IMR-90 (cell line): ENCODE measurements at places on chromosomes 1 and 21.

DNA sequence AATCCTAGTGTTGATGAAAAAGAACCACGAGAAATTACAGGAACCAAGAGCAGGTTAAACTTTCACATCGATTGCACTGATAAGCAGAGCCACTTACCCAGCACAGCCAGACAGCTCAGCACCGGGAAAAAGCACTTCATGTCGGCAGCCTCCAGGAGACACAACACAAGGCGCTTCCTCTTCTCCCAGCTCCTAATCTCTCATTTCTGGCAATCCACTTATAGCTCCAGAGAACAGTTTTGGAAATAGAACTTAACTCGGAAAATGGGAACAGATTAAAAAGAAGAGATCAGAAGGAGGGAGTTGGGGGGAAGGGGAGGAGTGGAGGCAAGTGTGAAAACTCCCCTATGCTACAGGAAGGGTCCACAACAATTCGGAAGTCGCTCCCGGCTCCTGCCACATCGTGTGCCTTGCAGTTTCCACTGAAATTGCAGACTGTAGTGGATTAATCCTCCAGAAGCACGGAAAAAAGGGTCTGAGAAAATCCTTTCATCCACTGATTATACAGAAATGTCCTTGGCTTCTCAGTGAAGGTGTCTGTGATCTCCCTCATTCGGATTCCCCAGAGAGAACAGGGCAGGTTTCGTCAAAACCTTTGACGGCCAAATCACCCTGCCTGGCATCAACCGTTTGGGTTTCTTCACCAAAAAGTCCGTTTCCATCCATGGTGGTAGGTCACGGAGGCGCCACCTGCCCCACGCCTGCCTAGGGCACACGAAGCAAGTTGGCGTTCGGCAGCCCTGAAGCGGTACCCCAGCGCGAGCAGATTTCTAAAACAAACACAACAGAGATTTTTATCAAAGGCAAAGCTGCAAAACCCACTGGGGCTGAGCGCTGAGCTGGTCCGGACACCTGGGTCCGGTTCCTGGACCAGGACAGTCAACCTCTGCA lies 1.1 kb downstream of the IGSF3 start:
- DNase-seq: no peak

- DNase-seq: no peak
Measured at GRCh38 chr1:21292503-21292983, 2.3 kb upstream of the ECE1 start.

DNA sequence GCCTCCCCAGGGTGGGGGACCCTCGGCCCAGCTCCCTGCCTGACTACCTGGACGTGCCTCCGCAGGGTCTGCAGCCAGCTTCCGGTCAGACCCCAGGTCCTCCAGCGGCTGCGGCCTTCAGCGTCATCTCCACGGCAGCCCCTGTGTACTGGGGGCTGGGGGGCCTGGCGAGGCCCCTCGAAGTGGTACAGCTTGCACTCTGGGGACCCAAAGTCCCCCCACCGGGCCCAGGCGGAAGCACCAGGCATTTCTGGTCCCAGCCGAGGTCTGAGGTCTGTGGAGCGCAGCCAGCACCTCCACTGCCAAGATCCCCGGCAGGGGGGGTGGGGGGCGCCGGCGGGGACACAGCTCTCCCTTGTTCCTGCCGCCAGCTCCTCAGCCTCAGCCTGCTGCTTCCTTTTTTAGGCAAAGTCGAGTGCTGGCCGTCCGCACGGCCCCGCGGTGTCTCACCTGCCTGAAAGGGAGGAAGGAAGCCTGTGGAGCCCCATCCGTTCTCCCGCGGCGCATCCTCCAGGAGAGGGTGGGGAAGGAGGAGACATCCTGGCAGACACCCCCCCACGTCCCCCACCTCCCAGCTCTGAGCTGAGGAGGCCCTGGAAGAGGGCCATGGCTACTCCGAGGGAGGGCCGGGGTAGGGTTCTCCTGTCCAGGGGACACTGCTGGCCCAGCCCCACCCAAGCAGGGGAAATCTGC lies 1.2 kb upstream of the VWA1 start:
- DNase-seq: no peak

DNA sequence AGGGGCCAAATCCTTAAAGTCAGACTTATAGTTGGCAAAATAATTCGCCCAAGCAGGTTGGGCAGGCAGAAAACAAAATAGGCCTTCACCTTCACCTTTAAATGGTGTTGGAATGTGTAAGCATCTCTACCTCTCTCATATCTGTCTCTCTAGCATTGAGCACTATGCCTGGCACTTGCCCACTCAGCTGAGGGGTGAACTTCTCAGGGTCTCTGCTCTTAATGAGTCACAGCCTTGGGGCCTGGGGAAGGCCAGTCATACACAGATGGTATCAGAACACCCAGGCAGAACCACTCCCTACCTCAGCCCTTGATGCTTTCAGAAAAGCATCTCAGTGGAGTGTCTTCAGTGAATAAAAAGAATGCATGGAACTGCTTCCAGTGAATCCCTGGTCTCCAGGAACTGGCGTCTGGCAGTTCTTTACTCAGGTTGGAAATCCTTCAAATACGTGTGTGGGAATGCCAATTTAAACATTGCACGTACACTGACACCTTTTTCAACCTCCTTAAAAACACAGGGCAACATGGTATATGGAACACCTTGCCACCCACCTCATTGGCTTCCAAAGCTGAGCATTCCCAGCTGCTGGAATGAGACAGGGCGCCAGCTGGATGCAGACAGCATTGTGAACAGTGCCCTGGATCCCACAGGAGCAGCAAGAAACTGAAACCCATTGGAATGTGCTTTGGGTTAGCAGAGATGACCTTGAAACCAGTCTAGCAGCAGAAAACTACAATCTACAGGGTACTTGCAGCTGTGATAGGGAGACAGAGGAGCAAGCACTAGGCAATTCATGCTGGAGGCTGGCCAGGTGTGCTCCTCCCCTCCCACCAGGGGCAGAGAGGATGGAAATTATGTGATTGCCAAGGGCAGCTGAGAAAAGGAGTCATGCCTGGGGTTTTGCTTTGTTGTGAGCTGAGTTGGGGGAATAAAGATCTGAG lies 30.0 kb downstream of the ZNF697 start:
- DNase-seq: peak; percentile 17

DNA sequence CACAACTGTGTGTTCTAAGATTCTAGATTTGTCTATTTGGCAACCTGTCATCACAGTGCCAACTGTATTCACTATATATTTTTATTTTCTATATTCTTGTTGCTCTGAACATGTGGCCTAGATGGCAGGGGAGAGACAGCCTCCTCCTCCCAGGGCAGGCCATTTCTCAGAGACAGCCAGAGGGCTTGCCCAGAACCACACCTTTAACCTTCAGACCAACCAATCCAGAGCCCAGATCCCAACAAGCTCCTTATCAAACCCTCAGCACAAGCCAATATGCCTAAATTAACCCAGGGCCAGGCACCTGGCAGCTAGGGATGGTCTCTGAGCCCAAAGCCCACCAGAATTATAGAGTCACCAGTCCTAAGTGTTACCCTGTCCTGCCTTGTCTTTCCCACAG lies 19.3 kb downstream of the TRIM11 start:
- no peak for DNase-seq

GRCh38 chr1:200380589-200381021 lies 29.2 kb downstream of the ZNF281 start:
- no peak for DNase-seq

DNA sequence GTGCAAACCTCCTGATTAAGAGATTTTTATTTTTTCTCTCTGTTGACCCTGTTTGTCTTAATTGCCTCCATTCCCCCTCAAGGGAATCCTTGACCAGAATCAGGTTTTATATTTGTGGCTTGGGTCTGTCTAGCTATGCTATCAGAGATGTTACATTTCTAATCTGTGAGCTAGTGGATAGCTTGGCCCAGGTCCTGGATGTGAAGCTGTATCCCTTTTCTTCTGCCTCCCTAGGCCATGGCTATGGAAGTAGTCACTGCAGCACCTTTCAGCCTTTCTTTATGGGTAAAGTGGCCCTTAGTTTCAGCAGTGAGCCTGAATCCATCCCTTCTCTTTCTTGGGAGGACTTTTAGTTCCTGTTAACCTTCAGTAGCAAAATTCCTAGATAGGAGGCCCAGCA lies 17.0 kb upstream of the ANGEL2 start:
- no peak for DNase-seq

DNA sequence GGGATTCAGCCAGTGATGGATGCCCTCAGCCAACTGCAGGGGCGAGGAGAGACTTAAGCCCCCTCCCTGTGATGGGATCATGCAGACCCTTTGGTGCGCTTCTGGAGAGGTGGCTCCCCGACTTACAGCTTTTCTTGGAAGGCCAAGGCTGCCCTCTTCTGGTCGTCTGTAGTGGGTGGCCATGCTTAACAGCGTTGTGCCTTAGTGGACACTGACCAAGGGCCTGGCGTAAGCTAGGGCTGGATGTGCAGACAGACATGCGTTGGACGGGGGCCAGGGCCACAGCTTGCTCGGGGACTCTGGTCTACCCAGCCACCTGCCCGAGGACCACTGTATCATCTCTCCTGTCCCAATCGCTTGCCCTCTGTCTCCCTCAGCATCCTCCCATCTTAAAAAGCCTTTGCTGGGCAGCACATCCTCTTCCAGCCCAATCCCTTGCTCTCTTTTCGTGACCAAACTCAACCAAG lies 5.5 kb downstream of the AZIN2 start:
- DNase-seq: peak; percentile 78

- DNase-seq: peak; percentile 29
Measured at GRCh38 chr1:184315254-184315653, 71.6 kb upstream of the C1orf21 start.

GRCh38 chr1:228968891-228969606 lies 233.8 kb downstream of the RHOU start:
- no peak for DNase-seq

GRCh38 chr1:43934986-43935324 lies 1.4 kb downstream of the ARTN start:
- no peak for DNase-seq

DNA sequence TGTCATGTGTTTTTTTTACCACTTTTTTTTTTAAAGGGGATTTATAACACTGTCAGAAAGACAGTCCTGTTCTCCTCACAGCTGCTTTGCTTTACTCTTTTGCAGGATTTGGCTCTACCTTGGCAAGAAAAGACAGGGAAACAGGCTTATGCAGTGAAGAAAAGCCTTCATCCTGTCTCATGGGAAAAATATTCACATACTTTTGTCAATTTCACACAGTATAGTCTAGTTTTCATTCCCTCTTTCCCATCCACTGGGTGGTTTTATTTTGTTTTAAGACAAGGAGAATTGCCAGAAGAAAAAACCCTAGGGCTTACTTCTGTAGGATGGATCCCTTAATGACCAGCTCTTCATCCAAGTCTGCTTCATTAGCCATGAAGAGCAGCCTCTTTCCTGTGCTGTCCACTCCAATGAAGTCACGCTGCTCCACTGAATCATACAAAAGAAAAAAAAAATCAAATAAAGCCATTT lies 60.0 kb downstream of the EIF2B3 start:
- DNase-seq: peak; percentile 66
